ENCODE measurements at places on chromosomes 1 and 21. TPM values are rescaled to one million over a fixed set of nuclear protein-coding genes. Genes with fewer than 3 reads are reported as not detected.
A peak's percentile ranks its signal among the peaks of the same experiment; 100 is the strongest.

The LCA5L gene
- 0.46 TPM for total RNA-seq

The AGBL4 gene
- total RNA-seq = 0.14 TPM

The PEX19 gene
- 102 TPM for total RNA-seq

The C4BPA gene
- total RNA-seq = not detected

GRCh38 chr1:204475656-204476432 is 18.8 kb downstream of the PIK3C2B start:
- no peak for DNase-seq

GRCh38 chr1:180842052-180842451 is 70.6 kb upstream of the KIAA1614 start:
- DNase-seq = no peak

DNA sequence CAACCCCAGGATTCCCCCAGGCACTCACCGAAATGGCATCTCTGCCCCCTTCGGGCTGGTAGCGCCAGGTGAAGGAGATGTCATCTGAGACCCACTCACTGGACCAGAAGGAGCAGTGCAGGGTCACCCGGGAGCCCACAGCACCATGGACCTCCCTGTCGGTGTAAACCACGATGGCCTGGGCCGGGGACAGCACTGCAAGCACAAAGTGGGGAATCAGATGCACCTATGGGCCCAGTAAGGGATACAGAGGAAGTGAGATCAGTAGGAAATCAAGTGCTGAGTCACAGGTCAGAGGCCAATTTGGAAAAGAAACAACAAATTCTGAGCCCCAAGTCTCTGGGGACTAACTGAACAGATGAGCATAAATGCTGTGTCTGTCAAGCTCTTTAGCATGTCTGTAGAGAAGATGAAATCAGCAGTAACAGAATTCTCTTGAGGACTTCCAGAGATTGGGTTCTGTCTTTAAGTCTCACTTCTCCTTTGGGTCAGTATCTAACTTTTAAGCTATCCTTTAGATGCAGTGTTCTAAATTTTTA is 2.5 kb downstream of the MPZ start:
- DNase-seq = no peak

DNA sequence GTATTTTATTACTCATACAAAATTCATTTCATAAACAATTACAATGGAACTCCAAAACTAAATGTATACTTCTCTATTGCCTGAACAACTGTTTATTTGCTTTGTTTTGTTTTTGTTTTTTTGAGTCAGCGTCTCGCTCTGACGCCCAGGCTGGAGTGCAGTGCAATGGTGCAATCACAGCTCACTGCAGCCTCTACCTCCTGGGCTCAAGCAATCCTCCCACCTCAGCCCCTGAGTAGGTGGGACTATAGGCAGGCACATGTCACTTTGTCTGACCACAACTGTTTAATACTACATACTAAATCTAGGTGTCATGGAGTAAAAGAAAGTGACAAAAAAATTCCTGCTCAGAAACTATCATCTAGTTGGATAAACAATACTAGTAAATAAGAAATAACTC is 49.3 kb downstream of the RAB3GAP2 start:
- DNase-seq = no peak

DNA sequence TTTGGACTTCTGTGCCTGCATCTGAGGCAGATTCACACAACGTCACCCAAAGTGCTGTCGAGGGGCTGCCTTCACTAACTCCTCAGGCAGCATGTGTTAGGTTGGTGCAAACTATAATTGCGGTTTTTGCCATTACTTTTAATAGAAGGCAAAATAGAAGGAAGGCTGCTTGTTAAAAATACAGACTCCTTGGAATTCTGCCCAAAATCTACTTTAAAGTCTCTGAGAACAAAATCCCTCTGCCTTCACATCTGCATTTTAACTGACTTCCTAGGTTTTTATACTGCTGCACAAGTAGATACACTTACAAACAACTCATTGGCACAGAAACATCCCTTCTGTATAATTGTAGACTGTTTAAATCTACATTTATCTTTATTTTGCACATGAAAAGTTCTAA is 41.3 kb upstream of the SLC19A2 start:
- no peak for DNase-seq

- DNase-seq = no peak
These were observed 124.8 kb upstream of the EDN2 start for GRCh38 chr1:41609166-41609883.

- no peak for DNase-seq
These were observed 738 bp upstream of the CDC42BPA start for GRCh38 chr1:227318853-227319607.

DNA sequence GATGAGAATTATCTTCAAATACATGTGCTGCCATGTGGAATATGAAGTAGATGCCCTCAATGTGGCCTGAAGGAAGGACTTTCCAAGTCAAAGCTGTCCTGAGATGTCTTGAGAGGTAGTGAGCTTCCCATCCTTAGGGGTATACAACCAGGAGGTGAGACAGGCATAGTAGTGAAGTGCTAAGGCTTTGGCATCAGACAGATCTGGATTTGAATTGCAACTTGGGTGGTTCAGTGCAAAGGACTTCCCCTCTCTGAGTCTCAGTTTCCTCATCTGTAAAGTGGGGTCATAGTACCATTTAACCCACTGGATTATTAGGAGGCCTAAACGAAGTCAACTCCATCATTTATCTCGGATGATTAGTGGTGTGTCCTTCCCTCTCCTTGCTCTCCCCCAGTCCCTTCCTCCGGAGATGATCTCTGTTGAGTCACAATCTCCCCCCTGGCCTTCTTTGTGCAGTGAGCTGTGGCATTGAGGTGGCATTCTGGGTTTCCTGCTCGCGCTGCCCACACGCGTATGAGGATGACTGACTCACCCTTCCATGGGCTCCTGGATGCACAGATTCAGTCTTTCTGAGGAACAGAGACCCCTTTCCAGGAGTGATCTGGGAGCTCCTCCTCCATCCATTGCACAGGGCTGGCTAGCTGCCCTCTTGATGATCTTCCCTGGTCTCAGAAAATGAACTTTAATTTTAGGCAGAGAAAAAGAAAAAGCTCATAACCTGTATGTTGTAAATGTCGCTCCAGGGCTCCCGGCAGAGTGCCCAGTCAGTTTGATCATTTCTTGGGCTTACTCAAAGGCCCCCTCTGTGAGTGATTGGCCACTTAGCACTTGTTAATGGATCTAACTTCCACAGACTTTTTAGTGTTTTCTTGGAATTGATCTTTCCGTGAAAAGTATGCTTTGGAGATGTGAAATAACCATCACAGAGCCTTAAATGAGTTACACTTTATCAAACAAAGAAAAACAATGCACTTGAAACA is 354.6 kb downstream of the PTPRU start:
- no peak for DNase-seq

- no peak for DNase-seq
These were observed 4.7 kb upstream of the ECE1 start for GRCh38 chr1:21295002-21295401.

- peak; percentile 67 for DNase-seq
These were observed 11.6 kb downstream of the TTLL10 start for GRCh38 chr1:1185101-1185765.

- DNase-seq = no peak
These were observed 137.2 kb upstream of the CAMK1G start for GRCh38 chr1:209446356-209446755.

DNA sequence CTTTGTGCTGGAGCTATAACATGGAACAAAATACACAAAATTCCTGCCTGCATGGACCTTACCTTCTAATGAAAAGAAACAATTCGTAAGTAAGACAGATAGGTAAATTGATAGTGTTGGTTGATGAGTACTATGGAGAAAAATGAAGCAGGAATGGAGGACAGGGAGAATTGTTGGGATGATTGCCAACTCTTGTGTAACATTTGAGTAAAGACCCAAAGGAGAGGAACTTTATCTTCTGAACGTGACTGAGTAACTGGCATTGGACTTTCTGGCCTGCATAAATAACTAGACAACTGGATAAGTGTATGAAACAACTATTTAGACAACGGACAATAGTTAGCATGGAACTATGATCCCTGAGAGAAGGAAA is 6.8 kb upstream of the EFCAB14 start:
- DNase-seq = no peak

GRCh38 chr1:1761504-1762376 is 16.5 kb downstream of the NADK start:
- peak; percentile 56 for DNase-seq

Data from Right ventricle myocardium inferior (tissue), 1 donor.